Suppressor macrophage (primary cell): ENCODE measurements at places on chromosomes 3 and 15.

DNA sequence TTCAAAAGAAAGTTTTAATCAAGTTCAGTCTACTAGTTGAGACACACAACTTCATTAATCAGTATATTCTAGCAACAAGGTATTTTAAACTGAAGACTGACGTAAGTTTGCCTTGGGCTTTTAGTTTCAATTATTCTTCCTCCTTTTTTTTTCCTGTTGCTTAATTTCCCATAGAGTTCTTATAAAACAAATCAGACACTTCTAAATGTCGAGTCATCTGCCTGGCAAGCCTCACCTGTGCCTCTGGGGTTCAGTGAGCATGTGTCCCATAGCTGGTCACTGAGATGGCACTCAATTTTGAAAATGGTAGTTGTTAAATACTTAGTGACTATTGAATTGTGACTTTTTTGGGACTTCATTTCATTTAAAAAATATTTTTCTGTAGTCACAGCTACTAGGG, 27.4 kb downstream of the NKIRAS1 start:
- DNase-seq = peak; percentile 45

DNA sequence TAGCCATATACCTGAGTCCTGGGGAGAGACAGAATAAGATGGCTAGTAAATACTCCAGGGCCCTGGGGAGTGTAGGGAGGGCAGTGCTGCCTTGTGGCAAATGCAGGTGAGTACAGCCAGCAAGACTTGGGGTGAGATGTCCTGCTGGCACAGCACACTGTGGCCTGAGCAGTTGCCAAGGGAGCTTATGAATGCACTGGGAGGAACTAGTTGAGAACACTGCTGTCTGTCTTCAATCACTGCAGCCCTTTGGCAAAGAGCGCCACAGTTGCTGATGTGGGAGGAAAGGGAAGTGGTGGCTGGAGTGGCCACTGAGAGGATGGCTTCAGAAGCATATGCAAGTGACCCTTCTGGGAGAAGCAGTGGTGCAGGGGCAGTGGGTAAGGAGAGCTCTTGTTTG, 264.6 kb downstream of the RORA start:
- no peak for DNase-seq

DNA sequence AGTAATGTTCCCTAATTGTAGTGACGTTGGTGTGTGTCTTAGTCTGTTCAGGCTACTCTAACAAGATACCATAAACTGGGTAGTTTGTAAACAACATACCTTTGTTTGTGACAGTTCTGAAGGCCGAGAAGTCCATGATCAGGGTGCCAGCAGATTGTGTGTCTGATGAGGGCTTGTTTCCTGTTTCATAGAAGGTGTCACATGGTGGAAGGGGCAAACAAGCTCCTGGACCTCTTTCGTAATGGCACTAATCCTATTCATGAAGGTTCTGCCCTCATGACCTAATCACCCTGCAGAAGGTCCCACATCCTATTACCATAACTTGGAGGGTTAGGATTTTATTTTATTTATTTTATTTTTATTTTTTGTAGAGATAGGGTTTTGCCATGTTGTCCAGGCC, 11.1 kb downstream of the ATXN7 start:
- peak; percentile 63 for DNase-seq

GRCh38 chr15:66940368-66940767, 125.0 kb upstream of the SMAD3 start:
- no peak for DNase-seq

- no peak for DNase-seq
Observed at GRCh38 chr3:195207731-195208130, 63.2 kb downstream of the XXYLT1 start.

- DNase-seq = peak; percentile 17
Observed at GRCh38 chr3:70982700-70983140, 600.8 kb downstream of the FOXP1 start.

DNA sequence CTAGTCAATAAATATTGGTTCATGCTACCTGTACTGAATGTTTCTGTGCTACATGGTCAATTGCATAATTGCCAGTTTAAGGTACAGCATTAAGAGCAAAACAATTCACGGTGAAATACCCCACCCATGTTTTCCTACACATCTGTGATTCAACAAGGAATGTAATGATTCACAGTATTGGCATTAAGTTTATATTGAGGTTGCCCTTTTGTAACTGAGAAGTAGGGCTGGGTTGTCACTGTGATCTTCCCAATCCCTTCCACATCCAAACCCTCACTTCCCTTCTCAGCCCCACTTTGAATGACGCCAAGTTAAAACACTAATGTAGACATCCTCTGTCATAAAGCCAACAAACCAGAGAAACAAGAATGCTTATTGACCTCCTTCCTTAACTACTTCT, 112.0 kb upstream of the TJP1 start:
- DNase-seq = no peak

DNA sequence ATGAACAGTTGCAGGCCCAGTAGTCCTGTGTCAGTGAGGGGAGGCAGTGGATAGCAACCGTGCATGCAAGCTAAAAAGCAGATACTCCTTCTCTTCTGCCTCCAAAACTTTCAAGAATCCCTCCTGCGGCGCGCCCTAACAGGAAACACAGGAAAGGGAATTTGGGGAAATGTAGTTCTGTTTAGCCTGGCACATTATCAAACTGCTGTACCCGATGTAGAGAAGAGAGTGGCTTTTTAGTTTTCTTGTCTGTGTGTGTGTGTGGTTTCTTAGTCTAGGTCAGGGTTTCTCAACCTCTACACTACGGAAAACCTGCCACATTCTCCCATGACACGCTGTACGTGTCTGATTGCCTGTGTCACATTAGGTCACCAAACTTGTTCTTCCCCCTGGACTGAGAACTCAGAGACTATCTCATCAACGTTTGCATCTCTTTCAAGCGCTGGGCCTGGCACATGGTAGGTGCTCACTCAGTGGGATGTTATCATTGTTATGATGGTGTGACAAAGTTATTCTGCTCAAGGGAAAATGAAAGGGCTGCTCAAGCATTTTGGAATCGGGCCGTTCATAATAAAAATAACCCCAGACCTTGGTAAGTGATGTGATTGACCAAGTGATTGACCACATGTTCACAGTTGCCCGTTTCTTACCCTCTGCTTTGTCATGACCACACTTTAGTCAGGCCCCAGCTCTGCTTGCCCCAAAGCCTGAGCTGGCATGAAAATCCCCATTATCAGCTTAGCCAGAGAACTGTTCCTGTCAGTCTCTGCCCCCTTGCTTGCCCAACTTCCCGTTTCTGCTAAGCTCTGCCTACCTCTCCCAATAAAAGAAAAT, 33.2 kb downstream of the TM4SF4 start:
- peak; percentile 90 for DNase-seq

- DNase-seq = peak; percentile 50
Observed at GRCh38 chr3:158810823-158811724, 9.2 kb downstream of the MFSD1 start.

DNA sequence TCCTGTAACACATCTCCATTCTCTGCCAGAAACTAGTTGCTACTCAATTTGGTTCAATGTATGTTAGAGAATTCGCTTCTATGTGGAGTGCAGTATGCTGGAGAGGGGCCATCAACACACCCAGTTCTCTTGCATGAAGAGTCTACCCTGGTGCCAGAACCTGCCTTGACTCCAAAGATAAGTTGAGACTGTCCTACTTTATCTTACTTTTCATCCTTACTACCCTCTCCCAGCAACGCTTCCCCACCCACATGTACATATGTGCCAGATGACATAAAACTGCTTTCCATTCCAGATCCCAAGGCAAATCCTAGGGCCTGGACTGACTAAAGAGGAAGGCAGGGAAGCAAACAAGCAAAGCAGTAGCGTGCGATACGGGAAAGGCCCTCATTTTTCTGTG, 442.6 kb upstream of the THRB start:
- no peak for DNase-seq

GRCh38 chr3:130779031-130779430, 32.4 kb upstream of the PIK3R4 start:
- no peak for DNase-seq
